Caco-2 (cell line): ENCODE measurements at places on chromosomes 7 and 10.

- DNase-seq, result no peak
Observed at GRCh38 chr10:92027141-92027540, 103.6 kb downstream of the BTAF1 start.

GRCh38 chr7:144410441-144410840 is 6.9 kb upstream of the NOBOX start:
- DNase-seq, result no peak

- no peak for DNase-seq
Observed at GRCh38 chr7:79244482-79244881, 209.0 kb downstream of the MAGI2 start.

DNA sequence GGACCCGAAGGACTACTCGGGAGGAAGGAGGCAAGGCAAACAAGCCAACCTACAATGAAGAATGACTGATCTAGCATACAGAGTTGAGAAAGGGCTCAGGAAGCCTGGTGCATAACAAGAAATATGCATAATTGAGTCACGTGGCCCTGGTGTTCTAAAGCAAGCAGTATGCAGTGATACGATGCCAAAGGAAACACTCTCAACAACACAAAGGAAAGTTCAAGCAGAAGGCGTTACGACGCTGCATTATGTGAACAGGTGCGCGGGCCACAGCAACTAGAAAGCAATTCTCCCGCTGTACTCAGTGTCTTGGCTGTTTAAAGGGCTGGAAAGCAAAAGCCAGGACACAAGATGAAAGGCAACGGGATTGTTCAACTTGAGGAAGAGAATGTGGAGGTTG is 100.8 kb downstream of the PRTFDC1 start:
- no peak for DNase-seq

- peak; percentile 28 for DNase-seq
Observed at GRCh38 chr10:131242007-131242406, 69.5 kb downstream of the TCERG1L start.

GRCh38 chr10:48416584-48417232 is 110.2 kb downstream of the MAPK8 start:
- peak; percentile 62 for DNase-seq

- no peak for DNase-seq
Observed at GRCh38 chr7:127177156-127177555, 75.6 kb downstream of the GRM8 start.

- peak; percentile 89 for DNase-seq
Observed at GRCh38 chr7:92833766-92834506, 2.4 kb downstream of the CDK6 start.

GRCh38 chr10:29827512-29827911 is 192.7 kb upstream of the SVIL start:
- DNase-seq, result no peak

- peak; percentile 61 for DNase-seq
Observed at GRCh38 chr7:108592646-108593201, 23.1 kb downstream of the DNAJB9 start.

- no peak for DNase-seq
Observed at GRCh38 chr10:118392761-118393160, 50.6 kb upstream of the FAM204A start.
